Activated T-cell treated with anti-CD3 and anti-CD28 coated beads for 4 hours (primary cell): ENCODE measurements at places on chromosomes 4 and X.
A peak's percentile ranks its signal among the peaks of the same experiment; 100 is the strongest.

DNA sequence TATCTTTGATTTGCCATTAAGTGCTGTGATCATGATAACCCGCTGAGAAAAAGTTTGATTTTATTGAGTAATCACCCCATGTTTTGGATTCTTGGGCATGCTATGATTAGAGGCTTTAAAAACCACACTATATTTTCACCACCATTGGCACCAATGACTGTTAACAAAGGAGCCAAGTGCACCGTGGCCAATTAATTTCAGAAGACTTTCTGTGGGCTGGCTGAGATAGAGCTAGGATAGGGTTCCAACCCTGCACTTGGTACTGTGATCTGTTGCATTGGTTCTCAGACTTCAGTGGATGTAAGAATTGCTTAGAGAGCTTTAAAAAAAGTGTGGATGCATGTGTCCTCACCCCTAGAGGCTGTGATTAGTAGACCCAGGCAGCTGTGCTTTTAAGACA lies 32.4 kb downstream of the OCRL start:
- no peak for DNase-seq

DNA sequence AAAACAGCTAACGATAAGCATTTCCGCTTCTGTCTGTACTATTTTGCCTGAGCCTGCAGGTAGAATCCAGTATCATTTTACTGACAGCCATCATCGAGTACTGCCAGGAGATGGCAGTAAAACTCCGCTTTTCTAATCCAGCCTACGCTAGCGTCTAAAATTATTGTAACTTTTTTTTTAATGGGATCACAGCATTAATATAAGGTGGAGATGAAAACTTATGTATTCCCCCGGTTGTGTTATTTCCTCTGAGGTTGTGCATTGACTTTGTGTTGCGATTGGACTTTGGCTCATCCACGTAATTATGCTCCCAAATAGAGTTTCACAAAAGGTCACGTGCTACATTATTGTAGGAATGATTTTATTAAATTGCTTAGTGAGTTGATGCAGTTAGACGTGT lies 248.1 kb downstream of the C4orf33 start:
- no peak for DNase-seq

DNA sequence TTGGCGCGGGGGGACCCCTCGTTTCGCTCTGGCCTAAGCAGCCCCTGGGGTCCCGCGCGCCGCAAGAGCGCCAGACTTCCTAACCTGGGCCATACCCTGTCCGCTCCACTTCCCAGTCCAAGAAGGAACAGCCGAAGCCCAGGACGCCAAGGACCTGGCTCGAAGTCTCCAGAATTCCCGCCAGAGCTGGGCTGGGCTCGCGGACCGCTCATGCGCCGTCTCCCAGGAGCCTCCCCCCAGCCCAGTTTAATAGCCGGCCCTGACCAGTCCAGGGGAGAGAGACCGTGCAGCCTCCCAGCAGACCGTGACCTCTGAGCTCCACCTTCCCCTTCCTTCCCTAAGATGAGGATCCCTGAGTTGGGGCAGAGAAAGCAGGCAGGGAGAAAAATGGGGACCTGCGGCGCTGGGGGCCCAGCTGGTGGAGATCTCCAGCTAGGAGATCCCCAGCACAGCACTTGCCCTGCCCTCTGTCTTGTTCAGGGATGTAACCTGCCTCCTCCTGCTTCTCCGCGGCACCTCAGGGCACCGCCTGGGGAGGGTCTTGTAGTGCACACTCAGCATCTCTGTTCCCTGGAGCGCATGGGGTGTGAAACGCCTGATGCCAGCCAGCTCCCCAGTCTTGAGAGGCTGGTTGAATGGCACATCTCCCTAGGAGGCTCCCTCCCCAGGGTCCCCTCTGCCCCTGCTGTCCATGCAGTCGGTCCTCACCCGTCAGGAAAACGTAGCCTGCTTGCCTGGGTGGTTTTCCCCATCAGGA lies 1.2 kb upstream of the LETM1 start:
- no peak for DNase-seq

- no peak for DNase-seq
Measured at GRCh38 chr4:163673848-163674697, 179.6 kb downstream of the TMA16 start.

- DNase-seq: no peak
Measured at GRCh38 chr4:140003876-140004548, 150.0 kb downstream of the MAML3 start.

DNA sequence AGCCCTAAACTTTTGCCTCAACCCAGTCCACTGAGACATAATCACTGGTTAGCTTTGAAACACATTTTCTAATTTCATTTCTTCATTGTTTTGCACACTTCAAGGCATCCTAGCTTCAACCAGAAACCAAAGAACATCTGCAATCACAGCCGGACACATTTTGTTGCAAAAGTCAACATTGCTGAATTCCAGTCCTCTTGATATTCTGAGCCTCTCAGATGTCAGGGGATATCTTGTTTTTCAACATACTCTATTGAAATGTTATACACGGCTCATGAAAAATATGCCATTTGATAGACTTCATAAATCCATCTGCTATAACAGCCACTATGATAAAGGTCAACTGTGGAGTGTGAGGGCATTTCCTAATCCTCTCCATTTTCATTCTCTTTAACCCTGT lies 241.6 kb upstream of the PUDP start:
- DNase-seq: no peak

DNA sequence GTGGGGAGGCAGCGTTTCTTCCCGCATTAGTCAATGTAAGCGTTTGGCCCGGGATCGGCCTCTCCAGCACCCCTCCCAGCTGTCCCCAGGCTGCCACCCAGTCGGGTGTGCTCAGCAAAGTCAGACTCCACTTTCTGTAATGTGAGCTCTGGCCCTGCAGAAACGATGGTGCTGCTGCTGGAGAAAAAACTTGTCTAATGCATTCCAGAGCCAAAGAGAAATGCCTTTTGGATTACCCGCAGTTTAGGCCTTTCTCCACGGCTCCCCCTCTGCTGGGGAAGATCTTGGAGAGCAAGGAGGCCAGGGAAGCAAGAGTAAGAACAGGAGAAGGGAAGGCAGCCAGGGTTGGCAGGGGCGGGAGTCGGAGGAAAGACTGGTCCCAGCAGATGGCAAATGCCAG lies 55.2 kb downstream of the ELF4 start:
- DNase-seq: no peak

DNA sequence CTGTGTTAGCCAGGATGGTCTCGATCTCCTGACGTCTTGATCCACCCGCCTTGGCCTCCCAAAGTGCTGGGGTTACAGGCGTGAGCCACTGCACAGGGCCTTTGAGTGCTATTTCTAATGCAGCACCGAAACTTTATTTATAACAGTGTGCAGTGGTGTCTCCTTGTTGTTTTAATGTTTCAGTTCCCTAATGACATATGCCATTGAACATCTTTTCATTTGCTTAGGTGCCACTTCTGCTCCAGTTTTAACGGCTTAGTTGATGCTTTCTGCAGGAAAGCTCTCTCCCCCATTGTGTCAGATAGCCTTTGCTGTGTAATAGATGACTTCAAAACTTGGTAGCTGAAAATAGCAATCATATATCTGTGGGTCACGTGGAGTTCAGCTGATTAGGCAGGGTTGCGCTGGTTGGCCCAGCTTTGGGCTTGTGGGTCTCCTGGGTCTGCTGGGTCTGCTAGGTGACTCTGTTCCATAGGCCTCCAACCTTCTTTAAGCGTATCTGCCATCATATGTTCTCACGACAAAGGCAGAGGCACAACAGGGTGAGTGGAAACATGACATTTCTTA lies 76.4 kb upstream of the SHISA3 start:
- DNase-seq: no peak

DNA sequence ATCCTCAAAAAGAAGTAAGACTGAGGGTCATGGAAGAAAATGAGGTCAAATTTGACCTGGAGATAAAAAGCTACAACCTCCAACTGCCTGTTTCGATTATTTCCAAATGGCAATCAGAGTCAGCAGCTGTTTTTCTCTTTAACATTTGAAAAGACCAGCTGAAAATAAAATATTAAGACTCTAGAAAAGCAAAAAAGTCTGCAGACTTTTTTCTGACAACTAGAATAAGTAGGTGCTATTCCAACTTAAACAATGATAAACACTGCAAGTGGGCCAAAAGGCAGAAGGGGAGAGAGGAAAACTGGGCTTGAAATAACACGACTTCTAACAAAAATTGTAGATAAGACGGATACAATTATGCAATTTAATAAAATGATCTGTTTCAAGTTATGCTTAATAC lies 110.4 kb downstream of the LRBA start:
- DNase-seq: no peak

GRCh38 chr4:53786632-53787031 lies 195.3 kb upstream of the LNX1 start:
- no peak for DNase-seq

GRCh38 chr4:172245516-172245915 lies 432.3 kb downstream of the GALNTL6 start:
- no peak for DNase-seq

DNA sequence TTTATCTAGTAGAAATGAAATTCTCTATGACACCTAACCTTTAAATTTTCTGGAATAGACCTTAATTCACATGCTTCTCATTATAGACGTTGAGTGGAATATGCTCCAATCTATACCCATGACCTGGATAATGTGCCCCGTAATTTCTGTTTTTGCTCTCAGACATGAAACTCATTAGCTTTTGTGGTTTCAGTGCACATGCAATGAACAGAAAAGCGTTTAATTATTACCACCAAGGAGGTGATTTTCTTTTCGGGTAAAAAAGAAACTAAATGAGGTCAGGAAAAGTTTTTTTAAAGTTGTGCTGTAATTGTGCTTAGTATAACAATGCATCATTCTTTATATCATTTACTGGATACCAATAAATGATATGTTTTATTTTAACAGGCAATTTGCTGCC lies 1703.9 kb upstream of the TENM3 start:
- DNase-seq: no peak

DNA sequence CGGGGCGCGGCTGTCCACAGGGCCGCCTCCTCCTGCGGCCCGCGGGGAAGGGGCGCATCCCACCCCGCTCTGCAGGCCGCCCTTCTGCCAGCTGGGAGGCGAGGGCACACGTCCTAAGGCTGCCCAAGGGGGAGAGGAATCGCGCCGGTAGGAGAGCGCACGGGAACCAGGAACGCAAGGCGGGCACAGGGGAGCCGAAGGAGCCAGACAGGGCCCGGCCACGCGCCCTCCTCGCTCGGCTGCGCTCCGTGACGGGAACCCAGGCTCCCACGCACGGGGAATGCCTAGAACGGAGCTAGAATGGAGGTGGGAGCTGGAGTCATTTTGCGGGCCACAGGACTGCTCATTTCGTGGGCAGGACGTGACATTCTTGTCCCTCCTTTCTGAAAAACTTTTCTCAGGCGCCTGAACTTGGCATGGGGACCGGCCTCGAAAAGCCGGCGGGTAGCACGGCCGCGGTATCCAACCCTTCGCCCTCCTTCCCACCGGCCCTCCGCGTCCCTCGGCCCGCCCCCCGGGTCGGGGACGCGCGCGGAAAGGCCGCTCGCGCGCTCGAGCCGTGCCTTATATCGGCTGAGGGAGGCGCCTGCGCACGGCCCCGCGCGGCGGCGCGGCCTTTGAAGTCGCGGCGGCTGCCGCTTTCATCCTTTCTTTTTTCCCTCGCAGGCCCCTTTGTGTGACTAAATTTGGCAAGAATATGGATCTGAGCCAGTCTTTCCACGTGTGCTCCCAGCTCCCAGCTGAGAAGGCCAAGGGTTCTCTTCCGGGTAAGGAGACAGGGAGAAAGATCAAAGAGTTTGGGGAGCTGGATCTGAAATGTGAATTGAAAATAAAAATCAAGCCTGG lies 4.2 kb upstream of the LEF1 start:
- peak; percentile 60 for DNase-seq

- no peak for DNase-seq
Measured at GRCh38 chrX:97326456-97326855, 442.7 kb downstream of the RPA4 start.

DNA sequence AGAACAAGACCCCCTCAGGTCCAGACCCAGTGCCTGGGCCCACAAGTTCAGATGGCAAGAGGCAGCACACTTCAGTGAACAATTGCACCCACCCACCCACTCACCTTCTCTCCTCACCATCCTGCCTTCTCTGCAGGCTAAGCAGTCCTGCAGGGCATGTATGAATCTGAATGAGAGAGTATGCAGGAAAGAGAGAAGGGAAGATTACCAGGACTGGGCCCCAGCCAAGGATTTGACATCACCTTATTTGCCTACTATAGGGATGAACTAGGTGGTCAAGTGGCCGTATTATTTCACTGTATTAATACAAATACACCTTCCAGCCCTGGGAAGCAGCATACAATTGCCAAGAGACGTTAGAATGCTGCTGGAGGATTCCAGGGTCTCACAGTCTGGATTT lies 2.1 kb upstream of the ZNF141 start:
- no peak for DNase-seq

GRCh38 chr4:48954314-48954713 lies 31.8 kb upstream of the CWH43 start:
- DNase-seq: no peak

DNA sequence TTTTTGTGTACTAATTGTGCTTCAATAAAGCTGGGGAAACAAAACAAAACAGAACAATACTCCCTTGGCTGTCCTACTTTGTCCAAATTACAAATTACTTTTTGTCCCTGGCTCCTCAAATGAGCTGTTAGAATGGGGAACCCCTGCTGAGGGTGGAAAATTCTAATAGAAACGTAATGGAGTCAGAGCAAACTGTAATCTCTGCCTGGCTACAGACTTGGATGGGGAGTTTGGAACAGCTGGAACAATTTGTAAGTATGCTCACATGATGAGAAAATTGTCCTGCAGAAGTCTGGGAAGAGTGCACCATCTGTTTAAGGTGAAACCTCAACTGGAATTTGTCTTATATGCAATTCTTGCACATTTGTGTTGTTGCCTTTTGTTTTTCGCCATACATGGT lies 364.4 kb upstream of the CLNK start:
- no peak for DNase-seq

GRCh38 chrX:14922437-14922836 lies 49.2 kb downstream of the MOSPD2 start:
- no peak for DNase-seq

DNA sequence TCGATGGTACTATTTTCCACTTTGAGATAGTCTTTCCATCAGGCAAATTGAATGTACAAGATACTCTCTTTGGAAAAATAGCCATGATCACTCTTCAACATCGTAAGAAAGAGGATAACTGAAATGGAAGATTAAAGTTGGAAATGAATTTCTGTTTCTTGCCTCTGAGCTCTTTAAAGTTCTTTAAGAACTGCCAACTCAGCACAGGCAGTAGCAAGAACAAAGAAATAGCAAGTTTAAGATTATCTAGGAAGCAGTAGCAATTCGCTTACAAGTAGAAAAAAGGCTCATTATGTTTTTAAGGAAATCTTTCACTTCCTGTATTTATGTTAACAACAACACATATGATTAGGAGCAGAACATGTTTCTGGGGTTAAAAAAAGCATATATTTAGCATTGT lies 127.6 kb downstream of the CDS1 start:
- no peak for DNase-seq

GRCh38 chr4:162163892-162164759 lies at the start of gene FSTL5:
Gene FSTL5 (minus strand): TSS chr4:162164000. CDS start chr4:162111396, 52,604 bp downstream.
- no peak for DNase-seq

GRCh38 chr4:7247521-7247920 lies 55.2 kb downstream of the SORCS2 start:
- DNase-seq: no peak

GRCh38 chr4:181677201-181677600 lies 566.0 kb upstream of the TENM3 start:
- no peak for DNase-seq
